Natural killer cell treated with Interleukin-12 subunit alpha and Interleukin-12 subunit beta and Interleukin-15 and Interleukin-18, amount 100 ng/mL, for 72 hours (primary cell): ENCODE measurements at places on chromosomes 2 and 18. TPM values are rescaled to one million over a fixed set of nuclear protein-coding genes. Genes with fewer than 3 reads are reported as not detected.

- peaks cover 3% of the 10 kb centered on the region for H3K27me3 ChIP-seq
- H3K36me3 ChIP-seq = peaks cover 24% of the 10 kb centered on the region
- no peak overlapping the region for H3K27ac ChIP-seq
- no peak overlapping the region for H3K4me3 ChIP-seq
Measured at GRCh38 chr2:127690696-127691095, 10.6 kb upstream of the SFT2D3 start.

GRCh38 chr2:150020937-150021673 is 433.5 kb upstream of the MMADHC start:
- no peaks in the 10 kb centered on the region for H3K27me3 ChIP-seq
- no peaks in the 10 kb centered on the region for H3K4me1 ChIP-seq
- no peak overlapping the region for H3K27ac ChIP-seq
- H3K36me3 ChIP-seq = no peaks in the 10 kb centered on the region
- no peak overlapping the region for H3K4me3 ChIP-seq
- DNase-seq = no peak

GRCh38 chr2:109674894-109675534 is 60.9 kb downstream of the SOWAHC start:
- H3K4me3 ChIP-seq = no peak overlapping the region
- no peak overlapping the region for H3K27ac ChIP-seq

- DNase-seq = no peak
- no peaks in the 10 kb centered on the region for H3K36me3 ChIP-seq
- peaks cover 6% of the 10 kb centered on the region for H3K27me3 ChIP-seq
- H3K4me1 ChIP-seq = peaks cover 2% of the 10 kb centered on the region
- H3K4me3 ChIP-seq = no peak overlapping the region
Measured at GRCh38 chr2:12567411-12567810, 149.3 kb upstream of the TRIB2 start.

GRCh38 chr2:233418052-233418760 is 63.9 kb downstream of the DGKD start:
- H3K27ac ChIP-seq = peak overlapping the region; percentile 79
- peaks cover 86% of the 10 kb centered on the region for H3K4me1 ChIP-seq
- no peaks in the 10 kb centered on the region for H3K27me3 ChIP-seq
- no peak for DNase-seq

DNA sequence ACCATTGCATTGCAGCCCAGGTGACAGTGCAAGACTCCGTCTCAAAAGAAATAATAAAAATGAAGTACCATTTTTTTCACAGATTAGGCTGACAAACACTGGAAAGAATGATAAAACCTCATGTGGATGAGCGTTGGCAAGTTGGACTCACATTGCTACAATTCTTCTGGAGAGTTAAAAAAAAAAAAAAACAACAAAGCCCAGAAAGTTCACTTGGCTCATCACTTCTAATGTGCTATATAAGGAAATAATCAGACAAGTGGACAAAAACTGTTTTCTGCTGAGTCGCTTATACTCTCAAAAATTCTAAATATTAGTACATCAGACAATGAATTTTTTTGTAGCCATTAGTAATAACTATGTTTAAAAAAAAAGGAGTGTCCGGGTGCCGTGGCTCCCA is 38.4 kb downstream of the PKP4 start:
- DNase-seq = no peak
- no peak overlapping the region for H3K27ac ChIP-seq
- H3K36me3 ChIP-seq = no peaks in the 10 kb centered on the region
- no peak overlapping the region for H3K4me3 ChIP-seq
- H3K27me3 ChIP-seq = no peaks in the 10 kb centered on the region

GRCh38 chr2:128322715-128323554 is 4.3 kb upstream of the HS6ST1 start:
- DNase-seq = peak; percentile 46
- H3K27ac ChIP-seq = no peak overlapping the region
- no peaks in the 10 kb centered on the region for H3K36me3 ChIP-seq
- H3K4me3 ChIP-seq = peak overlapping the region; percentile 66
- H3K4me1 ChIP-seq = peaks cover 7% of the 10 kb centered on the region

DNA sequence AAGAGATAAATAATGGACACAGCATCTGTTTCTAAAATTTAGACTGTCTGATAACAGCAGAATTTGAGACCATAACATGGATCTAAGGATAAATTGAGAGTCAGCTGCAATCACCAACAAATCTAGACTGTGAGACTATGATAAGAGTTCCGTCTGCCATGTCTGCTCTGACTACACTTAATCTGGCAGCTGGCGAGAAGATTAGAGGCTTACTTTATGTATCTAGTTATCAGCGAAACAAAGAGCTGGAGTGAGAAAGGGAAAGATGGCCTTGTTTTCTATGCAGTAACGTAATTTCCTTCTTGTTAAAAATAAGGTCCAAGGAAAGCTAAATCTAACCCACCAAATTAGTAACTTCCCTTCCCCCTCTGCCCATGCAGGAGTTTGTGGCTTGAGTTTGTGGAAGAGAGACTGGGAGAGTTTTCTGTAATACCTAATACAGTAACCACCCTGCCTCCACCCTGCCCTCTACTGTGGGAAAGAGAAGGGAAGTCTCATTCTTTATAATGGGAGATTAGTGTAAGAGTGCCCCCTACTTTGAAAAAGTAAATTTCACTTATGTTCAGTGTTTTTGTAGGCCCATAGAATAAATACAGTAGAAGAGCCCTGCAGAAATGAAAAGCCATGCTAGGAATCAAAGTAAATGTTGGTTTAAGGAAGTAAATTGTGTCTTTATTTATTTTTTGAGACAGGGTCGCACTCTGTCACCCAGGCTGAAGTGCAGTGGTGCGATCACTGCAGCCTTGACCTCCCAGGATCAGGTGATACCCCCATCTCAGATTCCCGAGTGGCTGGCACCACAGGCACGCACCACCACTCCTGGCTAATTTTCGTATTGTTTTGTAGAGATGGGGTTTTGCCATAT is 27.5 kb downstream of the EML4 start:
- no peaks in the 10 kb centered on the region for H3K36me3 ChIP-seq
- no peak overlapping the region for H3K27ac ChIP-seq
- H3K27me3 ChIP-seq = no peaks in the 10 kb centered on the region
- no peak for DNase-seq

DNA sequence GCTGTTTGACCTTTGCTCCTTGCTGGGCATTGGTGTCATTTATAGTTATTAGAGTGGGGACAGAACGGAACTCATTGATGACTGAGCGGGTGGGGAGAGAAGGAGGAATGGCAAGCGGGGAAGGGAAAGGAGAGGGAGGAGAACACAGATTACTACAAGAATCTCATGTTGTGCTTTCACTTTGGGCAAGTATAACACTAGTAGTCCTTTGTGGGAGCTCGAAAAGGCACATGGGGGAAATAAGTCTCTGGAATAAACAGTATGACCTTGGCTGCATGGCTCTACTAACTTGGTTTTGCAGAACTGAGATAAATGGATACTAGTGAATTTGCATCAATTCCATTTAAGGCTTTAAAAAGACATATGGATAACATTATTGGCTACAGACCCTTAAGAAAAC is 161.7 kb upstream of the NABP1 start:
- H3K27me3 ChIP-seq = peaks cover 21% of the 10 kb centered on the region
- no peak overlapping the region for H3K4me3 ChIP-seq
- no peak for DNase-seq
- H3K27ac ChIP-seq = no peak overlapping the region

DNA sequence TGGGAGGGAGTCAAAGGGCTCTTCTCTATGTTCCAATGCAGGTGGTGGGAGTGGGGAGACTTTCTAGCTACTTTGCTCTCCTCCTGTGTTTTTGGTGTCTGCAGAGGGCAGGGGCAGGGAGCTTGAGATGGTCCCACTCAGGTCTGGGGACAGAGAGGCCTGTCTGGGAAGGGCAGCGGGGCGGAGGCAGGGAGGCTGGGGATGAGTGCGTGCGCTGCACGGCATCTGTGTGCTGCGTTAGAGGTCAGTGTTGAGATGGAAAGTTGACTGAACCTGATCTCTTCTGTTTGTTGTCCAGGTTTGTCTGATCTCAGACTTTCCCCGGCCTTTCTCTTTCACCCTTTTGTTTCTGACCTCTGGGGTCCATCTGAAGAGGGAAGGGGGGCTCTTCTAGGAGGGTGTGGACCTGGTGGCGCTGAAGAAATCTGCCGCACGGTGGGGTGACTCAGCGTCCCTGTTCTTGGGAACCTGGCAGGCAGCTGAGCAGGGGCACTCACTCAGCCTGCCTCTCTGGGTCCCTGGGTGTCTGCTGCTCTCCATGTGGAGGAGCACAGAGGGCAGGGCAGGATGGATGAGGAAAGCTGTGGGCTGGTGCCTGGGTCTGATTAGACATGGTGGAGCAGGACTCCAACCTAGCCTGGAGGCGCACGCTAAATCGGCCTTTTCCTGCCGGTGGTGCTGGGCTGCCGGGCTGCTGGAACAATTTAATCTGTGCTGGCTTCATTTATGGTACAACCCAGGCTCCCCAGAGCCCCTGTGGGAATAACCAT is 24.1 kb downstream of the IGFBP2 start:
- DNase-seq = no peak
- H3K36me3 ChIP-seq = no peaks in the 10 kb centered on the region
- no peaks in the 10 kb centered on the region for H3K27me3 ChIP-seq
- no peak overlapping the region for H3K27ac ChIP-seq

DNA sequence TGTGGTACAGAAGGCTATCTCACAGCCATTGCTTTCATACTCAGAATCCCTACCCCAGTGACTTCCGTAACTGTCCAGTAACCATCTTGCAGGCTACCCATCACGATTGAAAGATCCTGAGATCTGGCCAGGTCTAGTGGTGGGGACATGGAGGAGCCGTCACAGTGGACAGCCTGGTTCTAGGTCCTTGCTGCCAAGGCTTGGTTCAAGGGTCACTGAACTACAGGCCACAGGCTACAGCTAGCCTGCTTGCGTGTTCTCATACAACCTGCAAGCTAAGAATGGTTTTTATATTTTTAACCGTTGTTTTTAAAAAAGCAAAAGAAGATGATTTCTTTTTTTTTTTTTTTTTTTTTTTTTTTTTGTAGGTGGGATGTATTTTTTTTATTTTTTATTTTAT is 151.6 kb downstream of the MYO1B start:
- H3K4me1 ChIP-seq = no peaks in the 10 kb centered on the region
- no peaks in the 10 kb centered on the region for H3K36me3 ChIP-seq
- no peak overlapping the region for H3K4me3 ChIP-seq
- H3K27ac ChIP-seq = no peak overlapping the region

GRCh38 chr18:26746398-26746797 is 119.1 kb downstream of the AQP4 start:
- no peak for DNase-seq
- no peaks in the 10 kb centered on the region for H3K4me1 ChIP-seq
- H3K36me3 ChIP-seq = no peaks in the 10 kb centered on the region

DNA sequence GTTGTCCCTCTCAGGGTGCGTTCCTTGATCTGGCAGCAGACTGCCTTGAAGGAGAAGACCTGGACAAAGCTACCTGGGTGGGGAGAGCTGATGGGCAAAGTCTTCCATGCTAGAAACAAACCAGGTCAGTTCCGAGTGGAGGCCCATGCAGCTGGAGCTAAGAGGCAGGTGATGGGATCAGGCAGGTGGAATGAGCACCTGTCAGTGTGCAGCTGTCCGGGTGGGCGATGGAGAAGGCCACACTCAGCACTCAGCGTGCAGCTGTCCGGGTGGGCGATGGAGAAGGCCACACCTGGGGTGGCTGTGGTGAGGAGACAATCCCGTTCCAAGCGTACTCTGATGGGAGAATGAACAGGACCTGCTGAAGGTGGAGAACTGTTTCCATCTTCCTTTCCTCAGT is 237.3 kb upstream of the MYT1L start:
- H3K4me1 ChIP-seq = no peaks in the 10 kb centered on the region
- H3K4me3 ChIP-seq = no peak overlapping the region
- no peaks in the 10 kb centered on the region for H3K27me3 ChIP-seq
- no peak for DNase-seq

GRCh38 chr2:62141142-62141740 is 54.7 kb upstream of the B3GNT2 start:
- H3K27me3 ChIP-seq = no peaks in the 10 kb centered on the region
- no peaks in the 10 kb centered on the region for H3K4me1 ChIP-seq
- no peak overlapping the region for H3K27ac ChIP-seq
- no peak for DNase-seq

DNA sequence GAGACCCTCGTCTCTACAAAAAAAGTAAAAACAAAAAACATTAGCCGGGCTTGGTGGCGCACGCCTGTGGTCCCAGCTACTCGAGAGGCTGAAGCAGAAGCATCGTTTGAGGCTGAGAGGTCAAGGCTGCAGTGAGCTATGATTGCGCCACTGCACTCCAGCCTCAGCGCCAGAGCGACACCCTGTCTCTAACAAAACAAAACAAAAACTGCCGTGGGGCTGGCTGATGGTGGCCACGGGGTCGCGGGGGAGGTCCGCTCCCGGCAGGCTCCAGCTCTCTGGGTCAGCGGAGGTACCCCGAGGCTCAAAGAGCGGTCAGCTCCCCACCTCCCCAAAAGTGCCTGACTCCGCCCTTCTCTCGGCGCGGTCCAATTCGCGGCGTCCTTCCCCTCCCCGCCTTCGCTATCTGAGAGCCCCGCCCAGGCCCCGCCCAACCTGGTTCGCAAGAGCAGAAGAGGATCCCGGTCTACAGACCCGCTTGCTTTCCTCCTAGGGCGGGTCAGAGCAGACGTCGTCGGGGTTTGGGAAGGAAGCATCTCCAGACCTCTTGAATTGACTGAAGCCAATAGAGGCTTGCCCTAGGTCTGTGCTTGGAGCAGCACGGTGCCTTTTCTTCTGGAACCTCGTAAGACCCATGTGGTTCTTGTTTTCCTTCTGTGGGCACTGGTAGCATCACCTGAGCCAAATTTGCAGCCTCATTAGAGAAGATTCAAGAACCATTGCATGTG is 7.8 kb downstream of the RAX start:
- H3K27ac ChIP-seq = no peak overlapping the region
- peaks cover 6% of the 10 kb centered on the region for H3K36me3 ChIP-seq
- DNase-seq = no peak
- peak overlapping the region; percentile 15 for H3K4me3 ChIP-seq
- peaks cover 8% of the 10 kb centered on the region for H3K4me1 ChIP-seq
- H3K27me3 ChIP-seq = peaks cover 48% of the 10 kb centered on the region

DNA sequence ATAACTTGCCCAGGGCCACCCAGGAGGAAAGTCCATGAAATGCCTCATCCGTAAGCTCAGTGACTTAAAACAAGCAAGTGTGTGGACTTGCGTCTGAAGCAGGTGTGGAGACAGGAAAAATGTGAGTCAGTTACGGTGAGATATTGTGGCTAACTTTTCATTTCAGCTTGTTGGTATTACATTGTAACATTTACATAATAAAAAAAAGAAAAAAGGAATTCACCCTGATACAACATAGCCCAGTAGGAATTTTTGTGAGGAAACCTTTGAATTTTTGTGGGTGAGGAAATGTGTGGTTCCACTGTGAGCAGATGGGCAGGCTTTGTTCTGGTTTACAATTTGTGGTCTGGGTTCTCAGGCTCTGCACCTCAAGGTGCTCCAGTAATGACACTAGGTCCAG is 33.7 kb upstream of the LYPD6B start:
- H3K4me3 ChIP-seq = no peak overlapping the region
- H3K36me3 ChIP-seq = no peaks in the 10 kb centered on the region
- H3K27ac ChIP-seq = no peak overlapping the region
- no peak for DNase-seq
- H3K4me1 ChIP-seq = no peaks in the 10 kb centered on the region

GRCh38 chr2:120517751-120518469 is 172.0 kb downstream of the INHBB start:
- no peak overlapping the region for H3K4me3 ChIP-seq
- H3K36me3 ChIP-seq = no peaks in the 10 kb centered on the region
- no peaks in the 10 kb centered on the region for H3K4me1 ChIP-seq
- H3K27me3 ChIP-seq = peaks cover 20% of the 10 kb centered on the region

Gene SH3RF3
- total RNA-seq = 0.05 TPM

Gene SPP2
- total RNA-seq = not detected

Gene KCNS3
- total RNA-seq = not detected

Gene KIAA2012
- not detected for total RNA-seq

Gene COL6A3
- 0.11 TPM for total RNA-seq

Gene NT5DC4
- total RNA-seq = not detected

Gene FSHR
- not detected for total RNA-seq

Gene CHN1
- total RNA-seq = 4.1 TPM
